Bronchial epithelial cell (primary cell): ENCODE measurements at places on chromosomes 16 and 17. TPM values are rescaled to one million over a fixed set of nuclear protein-coding genes. Genes with fewer than 3 reads are reported as not detected.
A peak's percentile ranks its signal among the peaks of the same experiment; 100 is the strongest.

DNA sequence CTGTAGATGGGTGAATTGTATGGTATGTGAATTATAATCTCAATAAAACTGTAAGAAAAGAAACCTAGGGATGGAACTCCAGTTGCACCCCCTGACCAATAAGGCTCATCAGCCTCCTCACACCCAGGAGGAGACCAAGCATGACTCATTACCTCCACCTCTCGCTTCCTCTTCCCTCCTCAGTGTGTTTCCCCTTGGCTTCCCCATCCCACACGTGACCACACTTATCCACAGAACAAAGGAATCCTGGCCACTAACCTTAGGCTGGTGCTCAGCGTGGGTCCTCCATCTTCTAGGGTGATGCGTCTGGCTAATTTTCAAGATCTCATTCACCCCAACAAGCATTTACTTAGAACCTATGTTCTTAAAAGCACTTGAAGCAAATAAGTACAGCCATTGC is 36.2 kb upstream of the MAP3K14 start:
- no peak for DNase-seq

DNA sequence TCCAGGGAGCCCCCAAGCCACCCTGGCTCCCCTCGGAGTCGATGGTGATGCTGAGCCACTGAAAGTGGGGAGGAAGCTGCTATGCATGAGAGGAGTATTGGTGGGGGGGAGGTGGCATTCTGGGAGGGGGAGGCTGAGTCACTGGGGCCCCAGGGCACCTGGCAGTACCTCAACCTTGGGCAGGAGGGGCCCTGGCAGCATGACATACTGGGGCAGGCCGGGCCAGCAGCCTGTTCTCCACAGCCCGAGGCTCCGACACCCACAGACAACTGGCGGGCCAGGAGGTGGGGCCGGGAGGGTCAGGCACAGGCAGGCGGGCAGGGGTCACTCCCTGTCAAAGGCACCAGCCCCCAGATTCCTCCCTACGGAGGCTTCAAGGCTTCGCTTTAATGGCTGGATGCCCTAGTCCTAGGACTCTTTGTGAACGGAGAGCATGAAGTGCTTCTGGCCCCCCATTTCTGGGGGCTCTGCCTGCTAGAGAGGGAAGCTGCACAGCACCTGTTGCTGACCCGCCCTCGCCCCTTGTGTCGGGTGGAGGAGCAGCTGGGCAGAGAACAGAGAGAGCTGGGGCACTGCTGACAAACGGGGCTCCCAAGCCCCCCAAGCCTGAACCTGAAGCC is 928 bp downstream of the CASKIN2 start:
- DNase-seq = peak; percentile 70

DNA sequence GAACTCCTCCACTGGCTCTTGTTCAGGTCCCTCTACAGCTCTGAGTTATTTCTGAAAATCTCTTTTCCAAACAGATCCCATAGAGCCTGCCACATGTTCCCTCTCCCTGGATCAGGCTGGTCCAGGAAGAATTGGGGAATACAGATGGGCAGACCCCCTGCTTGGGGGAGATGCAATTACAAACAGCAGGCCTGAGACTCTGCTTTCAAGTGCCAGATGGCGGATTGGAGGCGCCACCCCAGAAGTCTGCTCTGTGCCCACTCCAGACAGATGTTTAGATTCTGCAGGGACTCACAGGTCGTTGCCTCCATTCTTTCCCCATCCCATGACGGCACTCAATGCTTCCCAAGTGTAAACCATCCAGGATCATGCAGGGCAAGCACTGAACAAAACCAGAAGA is 316.6 kb downstream of the SLC39A11 start:
- DNase-seq = no peak

DNA sequence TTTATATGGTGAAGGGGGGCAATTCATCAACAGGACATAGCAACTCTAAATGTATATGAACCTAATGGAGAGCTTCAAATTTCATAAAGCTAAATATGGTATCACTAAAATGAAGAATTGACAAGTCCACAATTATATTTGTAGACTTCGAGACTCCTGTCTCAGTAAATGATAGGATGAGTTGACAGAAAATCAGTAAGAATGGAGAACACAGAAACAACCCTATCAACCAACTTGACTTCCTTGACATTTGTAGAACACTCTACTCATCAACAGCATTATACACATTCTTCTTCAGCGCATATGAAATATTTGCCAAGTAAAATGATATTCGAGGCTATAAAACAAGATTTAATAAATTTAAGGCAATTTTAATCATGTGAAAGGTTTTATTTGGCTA is 322.9 kb upstream of the MAF start:
- DNase-seq = no peak

DNA sequence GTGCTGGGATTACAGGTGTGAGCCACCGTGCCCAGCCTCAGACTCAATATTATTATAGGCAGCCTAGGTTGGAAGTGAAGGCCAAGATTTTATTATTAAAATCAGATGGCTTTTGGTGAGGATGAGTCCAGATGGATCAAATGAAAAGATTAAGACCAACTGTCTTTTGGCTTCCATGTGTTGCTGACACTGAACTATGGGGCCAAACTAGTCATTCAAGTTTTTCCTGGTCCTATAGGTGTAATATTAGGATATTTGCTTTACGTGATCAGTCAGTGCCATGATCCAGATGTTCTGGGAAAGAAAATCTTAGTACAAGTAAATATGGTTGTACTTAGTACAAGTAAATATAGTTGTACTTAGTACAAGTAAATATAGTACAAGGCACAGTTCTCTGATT is 140.6 kb downstream of the MAP2K6 start:
- DNase-seq = peak; percentile 17

DNA sequence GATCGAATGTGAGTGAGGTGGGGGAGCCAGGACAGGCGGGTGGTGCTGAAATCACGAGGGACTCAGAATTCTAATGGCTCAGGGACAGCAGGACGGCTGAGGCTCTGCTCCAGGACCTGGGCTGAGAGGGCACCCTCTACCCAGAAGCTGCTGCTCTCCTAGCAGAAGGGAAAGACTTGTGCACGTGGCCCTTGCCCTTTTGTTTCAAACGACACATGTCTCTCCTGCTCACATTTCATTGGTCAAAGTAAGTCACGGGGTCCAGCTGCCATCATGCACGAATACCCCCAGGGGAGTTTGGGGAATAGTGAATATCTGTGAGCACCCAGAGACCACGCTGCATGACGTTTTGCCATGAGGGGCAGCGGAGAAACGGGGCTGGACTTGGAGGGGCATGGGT is 73.2 kb downstream of the RTN4RL1 start:
- no peak for DNase-seq

GRCh38 chr16:5490499-5490898 is 392.9 kb upstream of the EEF2KMT start:
- no peak for DNase-seq

GRCh38 chr16:11295672-11296071 is 14.5 kb upstream of the PRM1 start:
- DNase-seq = no peak

DNA sequence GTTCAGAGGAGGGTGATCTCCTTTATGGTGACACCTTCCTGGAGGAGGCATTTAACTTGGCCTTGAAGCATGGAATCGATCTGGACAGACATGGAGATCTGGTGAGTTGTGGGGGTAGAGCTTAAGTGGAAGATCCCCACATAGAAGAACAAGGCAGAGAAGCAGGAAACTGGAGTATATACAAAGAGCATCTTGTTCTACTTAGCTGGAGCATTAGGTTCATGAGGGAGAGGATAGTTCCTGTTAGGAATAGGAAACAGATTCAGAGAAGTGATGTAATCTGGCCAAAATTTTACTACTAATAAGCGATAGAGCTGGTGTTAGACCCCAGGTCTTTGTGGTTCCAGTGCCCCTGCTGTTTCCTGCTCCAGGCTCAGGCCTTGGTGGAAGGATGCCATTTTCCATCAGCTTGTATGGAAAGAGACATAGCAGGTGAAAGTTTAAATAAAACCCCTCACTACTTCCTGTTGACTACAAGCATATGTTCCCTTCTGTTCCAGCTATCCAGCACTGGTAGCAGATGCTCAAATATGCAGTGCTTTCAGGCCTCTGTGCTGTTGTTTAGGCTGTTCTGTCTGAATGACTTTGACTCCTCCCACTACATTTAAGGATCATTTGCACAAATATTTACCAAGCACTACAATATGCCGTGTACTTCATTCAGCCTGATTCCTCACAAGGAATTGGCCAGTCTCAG is 9.4 kb downstream of the RPAIN start:
- no peak for DNase-seq

DNA sequence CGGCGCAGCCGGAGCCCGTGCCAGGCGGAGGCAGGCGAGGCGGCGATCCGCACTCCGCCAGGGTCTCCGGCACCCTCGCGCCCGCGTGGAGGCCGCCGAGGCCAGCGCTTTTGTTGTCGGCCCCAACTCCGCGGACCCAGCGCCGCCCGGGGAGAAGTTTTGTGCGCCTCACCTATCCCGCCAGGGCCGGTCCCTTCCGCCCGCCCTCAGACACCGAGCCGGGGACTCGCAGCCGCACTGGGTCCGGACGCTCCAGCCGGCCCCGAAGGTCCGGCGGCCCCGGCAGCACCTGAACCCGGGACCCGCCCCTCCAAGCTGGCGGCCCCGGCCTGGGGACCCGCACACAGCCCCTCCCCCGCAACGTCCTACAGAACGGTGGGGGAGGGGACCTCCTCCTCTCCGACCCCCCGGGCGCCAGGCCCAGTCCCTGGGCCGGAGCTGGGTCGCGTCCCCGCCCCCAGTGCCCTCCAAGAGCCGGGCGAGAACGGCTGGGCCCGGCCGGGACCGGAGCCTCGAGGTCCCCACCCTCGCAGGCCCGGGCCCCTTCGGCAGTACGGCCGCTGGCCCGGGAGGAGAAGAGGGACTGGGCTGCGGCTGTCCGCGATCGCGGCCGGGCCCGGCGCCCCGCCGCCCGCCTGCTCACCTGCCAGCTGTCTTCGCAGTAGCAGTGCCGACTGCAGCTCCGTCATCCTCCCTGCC is 698 bp downstream of the UBE2G1 start:
- DNase-seq = no peak

GRCh38 chr17:70307430-70308225 is 138.3 kb downstream of the KCNJ2 start:
- no peak for DNase-seq

DNA sequence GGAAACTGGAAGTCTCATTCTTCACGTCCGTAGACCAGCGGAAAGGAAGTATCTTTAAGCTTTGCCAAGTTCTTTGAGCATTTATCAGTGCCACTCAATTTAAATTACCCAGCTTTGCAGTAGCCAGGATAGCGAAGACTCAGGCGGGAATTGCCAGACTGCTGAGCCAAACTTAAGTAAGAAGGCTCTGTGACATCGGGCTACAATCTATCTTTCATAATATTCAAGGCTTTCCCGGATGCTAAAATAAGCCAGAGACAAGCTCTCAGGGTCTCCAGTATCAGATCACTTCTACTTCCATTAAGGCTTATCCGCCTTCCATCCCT is 436 bp upstream of the BRIP1 start:
- DNase-seq = no peak

DNA sequence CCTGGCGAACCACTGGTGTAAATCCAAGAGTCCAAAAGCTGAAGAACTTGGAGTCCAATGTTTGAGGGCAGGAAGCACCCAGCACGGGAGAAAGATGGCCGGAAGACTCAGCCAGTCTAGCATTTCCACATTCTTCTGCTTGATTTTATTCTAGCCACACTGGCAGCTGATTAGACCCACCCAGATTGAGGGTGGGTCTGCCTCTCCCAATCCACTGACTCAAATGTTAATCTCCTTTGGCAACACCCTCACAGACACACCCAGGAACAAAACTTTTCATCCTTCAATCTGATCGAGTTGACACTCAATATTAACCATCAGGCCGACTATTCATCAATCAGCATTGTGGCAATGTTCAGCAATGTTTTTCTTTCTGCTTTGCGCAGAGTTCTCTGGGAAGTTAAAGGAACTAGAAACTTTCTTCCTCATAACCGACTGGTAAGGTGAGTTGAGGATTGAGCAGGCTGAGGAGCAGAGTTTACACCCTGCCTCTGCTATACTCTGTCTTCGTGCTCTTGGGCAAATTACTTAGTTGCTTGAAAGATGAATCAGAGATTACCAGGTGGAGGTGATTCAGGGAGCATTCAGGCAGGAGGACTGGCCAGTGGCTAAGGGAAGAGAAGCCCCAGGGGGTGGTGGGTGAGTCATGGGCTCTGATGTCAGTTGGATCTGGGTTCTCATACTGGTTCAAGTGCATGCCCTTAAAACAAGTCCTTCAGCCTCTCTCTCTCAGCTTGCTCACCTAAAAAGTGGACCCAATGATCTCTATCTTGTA is 28.2 kb upstream of the BRD7 start:
- peak; percentile 100 for DNase-seq

DNA sequence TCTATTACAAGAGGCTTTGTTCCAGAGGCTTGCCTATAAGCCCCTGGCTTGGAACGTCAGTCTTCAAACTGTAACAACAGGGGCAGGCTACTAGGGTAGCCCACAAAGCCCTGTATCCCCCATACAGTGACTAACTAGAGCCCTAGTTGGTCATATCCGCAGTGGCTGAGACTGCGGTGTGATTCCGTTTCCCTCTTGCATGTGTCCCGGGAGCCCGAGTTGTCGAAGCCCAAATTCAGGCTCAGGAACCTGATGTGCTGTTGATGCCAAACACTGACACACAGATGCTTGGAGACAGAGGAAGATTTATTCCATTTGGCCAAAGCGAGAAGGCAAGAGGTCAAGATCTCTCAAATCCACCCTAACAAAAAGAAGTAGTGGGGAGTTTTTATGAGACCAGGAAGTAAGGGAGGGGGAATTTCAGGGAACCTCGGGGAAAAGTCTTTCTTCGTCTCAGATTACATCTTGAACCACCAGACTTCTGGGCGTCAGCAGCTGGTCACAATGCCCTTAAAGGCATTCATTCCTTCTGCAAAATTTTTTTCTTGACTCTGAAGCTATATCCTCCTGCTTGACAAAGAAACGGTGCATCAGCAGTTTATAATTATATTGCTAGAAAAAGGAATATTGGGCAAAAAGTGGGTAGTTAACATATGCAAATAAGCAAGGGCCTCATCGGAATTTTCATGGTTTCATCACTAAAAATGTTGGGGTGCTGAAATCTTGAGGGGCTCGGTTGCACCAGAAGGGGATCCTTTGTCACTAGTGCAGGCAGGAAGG is 879 bp downstream of the SLFN5 start:
- DNase-seq = peak; percentile 70

GRCh38 chr16:27712251-27712711 is 162.3 kb downstream of the KATNIP start:
- no peak for DNase-seq

GRCh38 chr17:42408061-42408460 is 15.0 kb downstream of the CAVIN1 start:
- no peak for DNase-seq

ARHGDIG gene
- total RNA-seq = 0.51 TPM in 1 of 2 replicates, not detected in the other

NPIPB4 gene
- total RNA-seq = 22.9 and 27.1 TPM in 2 replicates

CHD9 gene
- total RNA-seq = 33.8 and 35.3 TPM in 2 replicates

CPHXL2 gene
- not detected in 2 replicates for total RNA-seq

INTS2 gene
- total RNA-seq = 16.8 and 17.1 TPM in 2 replicates

MCRIP2 gene
- 30.2 and 45.0 TPM in 2 replicates for total RNA-seq

WNT9B gene
- not detected in 2 replicates for total RNA-seq

PIK3R6 gene
- total RNA-seq = not detected in 2 replicates

TERB1 gene
- 0.26 TPM in 2 replicates for total RNA-seq

TPSG1 gene
- total RNA-seq = not detected in 2 replicates

ACSM2A gene
- not detected in 2 replicates for total RNA-seq

HSF5 gene
- total RNA-seq = under 0.01 TPM in 1 of 2 replicates, not detected in the other
